ENCODE measurements at places on chromosomes 2 and 18.

GRCh38 chr2:171244970-171245782, 84.5 kb upstream of the TLK1 start:
- H3K36me3 ChIP-seq = no peaks in the 10 kb centered on the region
- H3K27me3 ChIP-seq = no peaks in the 10 kb centered on the region
- DNase-seq = no peak
- H3K4me1 ChIP-seq = no peaks in the 10 kb centered on the region
- no peak overlapping the region for H3K4me3 ChIP-seq

GRCh38 chr2:230924092-230924469, 961 bp downstream of the GPR55 start:
- H3K27me3 ChIP-seq = no peaks in the 10 kb centered on the region
- H3K36me3 ChIP-seq = no peaks in the 10 kb centered on the region
- H3K27ac ChIP-seq = no peak overlapping the region
- peaks cover 10% of the 10 kb centered on the region for H3K4me1 ChIP-seq
- no peak overlapping the region for H3K4me3 ChIP-seq

GRCh38 chr2:3277748-3278520, 99.7 kb downstream of the EIPR1 start:
- no peak overlapping the region for H3K4me3 ChIP-seq
- H3K36me3 ChIP-seq = peaks cover 21% of the 10 kb centered on the region
- H3K4me1 ChIP-seq = peaks cover 21% of the 10 kb centered on the region
- no peak for DNase-seq
- H3K27ac ChIP-seq = no peak overlapping the region
- H3K27me3 ChIP-seq = no peaks in the 10 kb centered on the region

DNA sequence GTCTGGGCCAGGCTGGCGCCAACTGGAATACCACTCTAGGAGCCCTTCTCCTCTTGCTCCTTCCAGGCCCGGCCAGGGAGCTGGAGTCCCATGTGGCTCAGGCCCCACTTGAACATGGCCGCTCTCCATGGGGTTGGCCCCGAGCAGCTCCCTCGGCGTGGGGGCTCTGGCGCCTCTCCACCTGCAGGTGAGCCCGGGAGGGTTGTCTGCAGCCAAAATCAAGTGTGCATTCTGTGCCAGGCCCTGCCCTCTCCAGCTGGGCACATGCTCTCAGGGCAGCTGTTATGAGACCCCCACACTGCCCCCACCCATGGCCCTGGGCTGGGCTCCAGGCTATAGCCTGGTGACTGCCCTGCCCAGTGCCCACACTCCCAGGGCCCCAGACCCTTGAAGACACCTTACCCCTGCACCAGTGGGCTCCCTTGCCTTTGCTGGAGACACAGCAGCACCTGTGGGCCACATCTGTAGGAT, 45.8 kb upstream of the HS6ST1 start:
- H3K36me3 ChIP-seq = no peaks in the 10 kb centered on the region
- H3K27me3 ChIP-seq = no peaks in the 10 kb centered on the region
- peaks cover 49% of the 10 kb centered on the region for H3K4me1 ChIP-seq
- no peak overlapping the region for H3K27ac ChIP-seq

DNA sequence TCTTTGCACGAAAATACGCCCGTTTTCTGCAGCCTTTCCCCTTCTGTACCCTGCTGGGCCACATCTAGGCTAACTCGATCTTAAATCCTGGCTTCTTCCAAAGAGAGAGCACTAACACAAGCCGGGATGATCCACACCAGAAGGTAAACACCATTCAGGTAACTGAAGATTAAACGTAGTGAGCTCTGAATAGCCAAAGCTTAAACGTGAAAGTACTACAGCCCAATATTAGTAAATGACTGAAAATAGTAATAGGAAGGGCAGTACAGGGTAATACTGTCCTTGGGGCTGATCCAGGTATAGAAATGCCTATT, 422 bp upstream of the MRPL53 start:
- no peaks in the 10 kb centered on the region for H3K27me3 ChIP-seq
- H3K36me3 ChIP-seq = peaks cover 44% of the 10 kb centered on the region
- DNase-seq = no peak
- H3K4me3 ChIP-seq = peak overlapping the region; percentile 76
- peaks cover 26% of the 10 kb centered on the region for H3K4me1 ChIP-seq
- H3K27ac ChIP-seq = peak overlapping the region; percentile 95

GRCh38 chr18:57519668-57520424, 66.7 kb downstream of the FECH start:
- DNase-seq = no peak
- no peaks in the 10 kb centered on the region for H3K36me3 ChIP-seq
- no peaks in the 10 kb centered on the region for H3K27me3 ChIP-seq
- H3K27ac ChIP-seq = no peak overlapping the region
- H3K4me3 ChIP-seq = no peak overlapping the region

GRCh38 chr18:73646196-73646595, 501.4 kb downstream of the FBXO15 start:
- no peak overlapping the region for H3K27ac ChIP-seq
- H3K4me3 ChIP-seq = no peak overlapping the region
- H3K36me3 ChIP-seq = no peaks in the 10 kb centered on the region
- H3K4me1 ChIP-seq = no peaks in the 10 kb centered on the region

DNA sequence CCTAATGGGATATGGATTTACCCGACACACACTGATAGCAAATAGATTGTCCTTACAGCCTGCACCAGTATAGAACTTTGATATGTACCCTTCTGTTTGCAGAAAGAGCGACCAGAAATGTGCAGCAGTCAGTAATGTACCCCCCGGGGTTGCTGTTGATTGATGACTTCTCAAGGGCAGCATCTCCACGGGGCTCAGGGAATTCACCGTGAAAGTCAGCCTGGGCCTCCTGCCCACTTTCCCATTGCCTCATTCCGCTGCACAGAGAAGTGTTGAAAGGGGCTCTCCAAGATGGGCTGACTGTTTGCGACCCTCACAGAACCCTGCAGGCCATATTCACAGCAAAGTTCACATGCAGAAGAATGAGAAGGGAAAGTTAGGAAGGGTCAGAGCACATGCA, 241.3 kb downstream of the PRKCE start:
- H3K36me3 ChIP-seq = no peaks in the 10 kb centered on the region
- DNase-seq = peak; percentile 74
- H3K27me3 ChIP-seq = no peaks in the 10 kb centered on the region
- no peak overlapping the region for H3K4me3 ChIP-seq

All from spinal cord (tissue), 10 donors.